HL-60 (cell line): ENCODE measurements at places on chromosomes 3 and 15.

DNA sequence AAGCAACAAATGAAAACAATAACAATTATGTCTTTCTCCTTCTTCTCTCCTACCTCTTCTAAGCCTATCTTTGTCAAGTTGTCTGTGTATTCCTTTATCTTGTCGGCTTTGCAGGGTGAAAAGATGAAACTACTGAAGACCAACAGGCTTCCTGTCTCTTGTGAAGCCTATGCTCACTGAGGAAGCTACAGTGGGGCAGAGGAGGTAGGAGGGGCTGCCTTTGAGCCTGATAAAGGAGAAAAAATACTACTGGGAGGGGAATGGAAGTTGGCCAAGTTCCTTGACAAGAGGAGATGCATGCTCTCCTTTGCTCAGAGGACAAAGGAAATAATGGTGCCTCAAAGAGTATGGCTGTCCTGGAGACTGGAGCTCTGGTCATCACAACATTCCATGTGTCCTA, 92.0 kb downstream of the IGSF11 start:
- no peak for DNase-seq

DNA sequence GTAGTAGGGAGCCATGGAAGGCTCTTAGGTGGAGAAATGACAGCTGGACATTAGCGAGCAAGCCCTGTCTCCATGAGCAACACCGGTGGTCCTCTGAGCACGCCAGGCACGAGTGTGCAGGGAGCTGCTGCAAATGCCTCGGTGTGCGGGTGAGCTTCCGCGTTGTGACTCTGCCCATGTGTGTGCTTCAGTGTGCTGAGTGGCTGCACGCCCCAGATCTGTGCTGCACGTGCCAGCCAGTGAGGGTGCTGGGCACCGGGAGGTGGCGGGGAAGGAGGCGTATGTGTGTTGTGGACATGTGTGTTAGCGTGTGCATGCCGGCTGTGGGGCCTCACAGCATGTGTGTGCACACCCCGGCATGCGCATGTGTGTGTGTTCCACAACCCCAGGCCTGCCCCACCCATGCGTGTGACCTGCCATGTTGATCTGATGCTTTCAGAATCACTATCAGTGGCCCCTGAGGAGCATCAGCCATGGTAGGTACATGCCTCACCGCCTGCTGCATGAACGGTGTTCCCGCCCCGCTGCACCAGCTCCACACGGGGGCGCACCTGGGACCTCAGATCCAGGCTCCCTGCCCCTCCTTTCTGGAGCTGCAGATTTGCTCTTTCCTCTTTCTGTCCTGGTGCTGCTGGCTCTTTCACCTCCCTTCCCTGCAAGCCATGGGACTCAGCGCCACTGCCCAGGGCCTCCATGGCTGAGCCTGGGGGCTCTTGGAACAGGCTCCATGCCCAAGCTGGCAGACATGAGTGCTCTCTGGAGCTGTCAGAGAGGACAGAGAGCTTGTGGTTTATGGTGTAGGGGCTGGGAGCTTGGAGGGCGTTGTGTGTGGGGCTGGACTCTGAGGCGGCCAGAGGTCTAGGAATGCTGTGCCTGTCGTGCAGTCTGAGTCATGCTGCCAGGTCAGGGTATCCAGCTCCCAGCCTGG, 169.4 kb downstream of the TBC1D2B start:
- DNase-seq, result peak; percentile 34

DNA sequence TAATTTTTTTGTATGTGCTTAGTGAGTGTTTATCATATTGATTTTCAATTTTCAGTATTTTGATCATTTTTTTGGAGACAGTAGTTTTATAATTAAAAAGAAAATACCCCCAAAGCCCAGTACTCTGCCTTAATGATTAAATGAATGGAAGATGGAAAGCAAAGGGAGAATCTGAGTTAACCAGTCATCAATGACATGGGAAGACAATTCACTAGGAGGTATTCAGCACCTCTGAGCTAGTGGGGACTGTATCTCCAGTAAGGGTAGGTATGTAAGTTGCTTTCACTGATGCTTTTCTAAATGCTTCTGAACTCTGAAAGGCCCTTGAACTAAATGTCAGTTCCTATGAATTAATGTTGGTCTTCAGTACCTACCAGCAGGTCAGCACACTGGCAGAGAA, 590.4 kb upstream of the DPPA4 start:
- no peak for DNase-seq

GRCh38 chr3:66456711-66457173, 44.1 kb downstream of the LRIG1 start:
- DNase-seq, result no peak

GRCh38 chr3:136173939-136174490, 22.1 kb downstream of the MSL2 start:
- DNase-seq, result no peak

GRCh38 chr3:44648564-44649229, at the start of gene ZNF35:
Gene ZNF35, plus strand, starts transcription at chr3:44648732. Its CDS starts 2,336 bp downstream, at chr3:44651068.
- peak; percentile 86 for DNase-seq

DNA sequence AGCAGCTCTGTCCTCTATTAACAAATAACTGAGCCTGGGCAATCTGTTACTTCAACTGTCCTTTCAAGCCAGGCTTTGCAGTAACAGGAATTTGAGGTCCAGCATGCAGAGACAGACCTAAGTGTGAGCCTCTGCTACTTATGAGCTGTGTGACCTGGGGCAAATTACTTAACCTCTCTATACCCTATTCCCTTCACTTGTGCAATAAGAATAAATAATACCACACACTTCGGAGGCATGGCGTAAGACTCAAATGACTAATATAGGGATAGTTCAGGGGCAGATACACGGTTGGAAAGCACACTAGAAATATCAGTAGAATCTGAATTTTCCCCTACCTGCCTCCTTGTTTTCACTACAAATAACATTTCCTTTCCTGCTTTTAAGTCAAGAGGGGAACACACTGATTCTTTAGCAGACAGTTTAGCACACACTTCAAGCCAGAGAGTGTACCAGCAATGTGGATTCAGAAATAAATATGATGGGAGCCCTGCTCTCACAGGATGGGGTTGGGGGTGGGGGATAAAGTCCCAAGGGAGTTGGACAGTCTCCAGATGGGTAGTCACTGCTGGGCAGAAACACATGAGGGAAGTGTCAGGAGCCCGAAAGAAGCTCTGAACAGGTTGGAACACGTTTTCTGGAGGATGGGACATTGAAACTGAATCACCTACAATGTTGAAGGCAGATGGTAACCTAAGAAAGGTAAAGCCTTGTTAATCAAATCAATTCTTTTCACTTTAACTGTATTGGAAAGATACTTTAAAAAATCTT, 61.8 kb upstream of the RBP1 start:
- DNase-seq, result no peak

GRCh38 chr3:189282741-189283140, 111.0 kb downstream of the TPRG1 start:
- no peak for DNase-seq

- no peak for DNase-seq
Measured at GRCh38 chr3:480070-480469, 283.5 kb downstream of the CHL1 start.

GRCh38 chr15:50244153-50244552, 21.4 kb downstream of the HDC start:
- DNase-seq, result no peak

DNA sequence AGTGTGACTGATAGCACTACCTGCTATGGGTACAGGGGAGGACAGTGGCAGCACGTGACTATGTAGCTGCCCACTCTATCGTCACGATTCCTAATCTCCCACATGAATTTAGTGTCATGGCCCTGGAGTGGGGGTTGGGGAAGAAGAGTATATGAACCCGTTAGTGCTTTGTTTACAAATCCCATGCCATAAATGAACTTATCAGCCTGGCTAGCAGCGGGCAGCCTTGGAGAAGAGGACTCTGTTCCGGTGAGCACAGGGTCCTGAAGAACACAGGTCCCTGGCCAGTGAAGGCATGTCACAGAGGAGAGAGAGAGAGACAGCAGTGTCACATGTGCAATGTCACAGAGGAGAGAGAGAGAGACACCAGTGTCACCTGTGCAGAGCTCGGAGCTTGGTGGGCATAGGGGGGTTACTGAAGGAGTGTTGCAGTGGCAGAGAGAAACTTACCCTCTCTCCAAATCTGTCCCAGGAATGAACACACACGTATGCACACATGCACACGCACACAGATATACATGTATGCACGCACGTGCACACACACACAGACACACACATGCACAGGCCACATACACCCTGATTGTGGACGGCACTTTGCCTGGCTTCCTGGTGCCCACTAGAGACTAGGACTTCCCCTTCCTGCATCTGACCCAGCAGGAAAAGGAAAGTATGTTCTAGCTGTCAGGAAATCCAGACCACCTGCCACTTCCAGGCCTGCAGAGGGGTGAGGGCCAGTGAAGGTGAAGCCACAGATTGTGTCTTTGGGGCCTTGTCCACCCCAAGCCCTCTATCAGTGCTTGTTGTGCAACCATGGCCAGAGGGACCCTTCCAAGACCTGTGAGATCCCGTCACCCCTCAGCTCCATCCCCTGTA, 26.3 kb downstream of the ITGA11 start:
- no peak for DNase-seq

DNA sequence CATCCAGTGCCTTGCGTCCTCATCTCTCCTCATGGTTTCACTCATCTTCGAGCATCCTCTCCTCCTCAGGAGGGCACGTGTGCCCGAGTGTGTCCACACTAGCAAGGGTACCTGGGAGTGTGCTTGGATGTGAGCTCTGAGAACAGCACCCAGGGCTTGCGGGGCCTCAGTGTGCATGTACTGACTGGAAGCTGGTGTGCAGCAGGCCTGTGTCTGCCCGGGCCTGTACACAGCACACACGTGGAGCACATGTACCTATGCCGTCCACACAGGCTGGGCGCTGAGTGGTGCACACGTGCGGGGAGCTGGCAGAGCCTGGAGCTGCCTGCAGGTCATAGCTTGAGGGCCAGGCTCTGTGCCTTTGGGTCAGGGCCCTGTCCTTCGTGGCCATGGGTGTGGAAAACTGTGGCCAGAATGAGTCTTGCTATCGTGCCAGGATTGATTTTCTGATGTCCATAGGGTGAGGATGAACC, 34.9 kb downstream of the TSPAN3 start:
- no peak for DNase-seq

DNA sequence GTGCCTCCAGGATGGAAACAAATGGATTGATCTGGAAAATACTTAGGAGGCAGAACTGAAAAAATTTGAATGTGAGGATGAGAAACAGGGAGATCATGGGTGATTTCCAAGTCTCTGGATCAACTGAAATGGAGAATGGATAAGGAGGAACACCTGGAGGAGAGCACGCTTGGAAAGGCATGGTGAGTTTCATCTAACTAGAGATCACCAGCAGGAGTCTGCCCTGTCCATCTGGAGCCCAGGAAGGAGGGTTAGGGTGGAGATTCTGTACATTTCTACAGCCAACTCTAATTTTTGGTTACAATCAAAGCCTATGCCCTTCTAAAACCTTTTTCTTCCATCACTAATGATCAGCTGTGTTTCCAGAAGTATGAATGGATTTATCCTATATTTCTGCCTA, 995.9 kb upstream of the CFAP20DC start:
- DNase-seq, result no peak

GRCh38 chr3:22582266-22582665, 620.9 kb upstream of the UBE2E2 start:
- DNase-seq, result no peak

GRCh38 chr15:80693682-80694610, 1.2 kb upstream of the ABHD17C start:
- no peak for DNase-seq

- no peak for DNase-seq
Measured at GRCh38 chr3:34780294-34780693, 859.0 kb upstream of the ARPP21 start.

DNA sequence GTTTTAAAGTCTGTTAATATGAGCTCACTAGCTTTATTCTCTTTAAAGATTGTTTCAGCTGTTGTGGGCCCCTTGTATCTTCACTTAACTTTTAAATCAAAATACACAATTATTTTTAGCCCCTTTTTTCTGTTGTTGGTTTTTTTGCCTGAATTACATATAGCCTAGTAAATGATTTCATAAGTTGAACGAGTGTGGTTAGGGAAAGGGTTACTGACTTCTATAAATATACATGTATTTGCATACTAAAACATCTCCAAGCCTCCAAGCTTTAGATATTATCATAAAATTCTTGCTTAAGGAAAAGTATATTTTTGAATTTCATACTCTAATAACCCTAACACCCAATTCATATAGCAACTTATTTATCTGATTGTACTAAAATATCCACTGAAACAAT, 73.2 kb upstream of the ARL6 start:
- DNase-seq, result no peak

DNA sequence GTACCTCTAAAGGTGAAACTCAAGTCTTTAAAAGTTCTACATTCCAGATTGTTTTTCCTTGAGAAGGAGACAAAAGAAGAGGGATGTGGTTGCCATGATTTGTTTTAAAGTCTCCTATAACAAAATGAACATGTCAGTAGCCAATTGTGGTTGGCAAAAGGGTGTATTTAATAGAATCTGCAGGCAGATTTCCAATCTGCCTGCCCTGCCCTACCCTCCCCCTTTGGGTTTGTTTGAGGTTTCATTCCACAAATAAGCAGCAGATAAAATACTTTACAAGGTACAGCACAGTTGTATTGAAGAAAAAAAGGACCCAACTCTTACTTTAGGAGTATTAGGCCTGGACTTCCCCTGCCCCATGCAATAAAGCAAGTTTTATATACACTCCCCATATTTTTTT, 59.5 kb downstream of the MLH1 start:
- DNase-seq, result no peak

DNA sequence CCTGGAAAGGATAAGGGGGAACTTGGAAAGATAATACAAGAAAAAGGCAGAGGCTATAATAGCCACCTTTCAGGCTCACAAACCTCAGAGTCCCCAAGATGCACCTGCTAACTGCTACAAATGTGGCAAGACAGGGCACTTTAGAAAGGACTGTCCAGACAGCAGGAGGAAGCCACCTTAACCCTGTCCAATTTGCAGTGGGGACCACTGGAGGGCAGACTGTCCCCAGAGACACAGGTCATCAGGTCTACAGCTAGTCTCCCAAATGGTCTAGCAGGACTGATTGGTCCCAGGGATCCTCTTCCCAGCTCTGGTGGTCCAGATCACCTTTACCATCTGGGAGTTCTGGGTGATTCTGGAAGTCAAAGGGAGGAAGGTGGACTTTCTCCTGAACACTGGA, 882.5 kb upstream of the GBE1 start:
- DNase-seq, result no peak

GRCh38 chr3:136262559-136262958, 12.4 kb downstream of the PCCB start:
- DNase-seq, result no peak

DNA sequence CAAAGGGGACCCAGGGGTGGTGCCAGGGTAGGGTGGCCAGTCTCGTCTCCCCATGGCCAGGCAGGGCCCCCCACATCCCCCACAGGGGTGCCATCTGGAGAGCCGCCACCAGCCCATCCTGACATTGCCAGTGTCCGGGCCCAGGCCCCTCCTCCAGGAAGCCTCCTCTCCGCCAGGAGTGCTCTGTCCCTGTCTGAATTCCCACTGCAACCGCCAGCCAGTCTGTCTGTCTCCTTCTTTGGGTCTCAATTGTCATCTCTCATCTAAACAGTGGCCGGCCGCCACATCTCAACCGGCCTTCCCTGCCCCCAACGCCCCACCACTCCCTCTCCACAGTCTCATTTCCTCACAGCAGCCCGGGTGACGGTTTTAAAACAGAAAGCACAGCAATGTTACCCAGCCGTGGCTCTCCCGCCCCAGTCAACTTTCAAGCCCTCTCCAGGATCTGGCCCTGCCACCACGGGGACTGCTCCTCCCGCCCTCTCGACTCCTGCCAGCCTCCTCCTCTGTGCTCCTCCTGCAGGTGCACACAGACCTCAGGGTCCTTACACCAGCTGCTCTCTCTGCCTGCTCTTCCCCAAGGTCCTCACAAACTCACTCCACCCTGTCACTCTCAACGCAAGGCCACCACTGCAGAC, 57.0 kb downstream of the IQSEC1 start:
- DNase-seq, result peak; percentile 55
